Ovary (tissue), 10 donors: ENCODE measurements at places on chromosomes 11 and 22. TPM values are rescaled to one million over a fixed set of nuclear protein-coding genes. Genes with fewer than 3 reads are reported as not detected.

DNA sequence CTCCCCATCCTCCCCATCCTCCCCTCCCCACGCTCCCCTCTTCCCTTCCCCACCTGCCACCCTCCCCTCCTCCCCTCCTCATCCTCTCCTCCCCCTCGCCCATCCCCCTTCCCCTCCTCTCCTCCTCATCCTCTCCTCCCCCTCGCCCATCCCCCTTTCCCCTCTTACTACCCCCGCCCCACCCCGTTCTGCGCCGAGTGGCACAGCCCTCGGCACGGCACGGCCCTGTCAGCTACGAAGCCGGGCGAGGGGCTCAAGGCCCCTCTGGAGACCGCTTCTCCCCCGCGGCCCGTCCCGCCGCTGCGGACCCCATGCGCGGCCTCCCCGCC, 449.9 kb downstream of the OPCML start:
- no peak for DNase-seq

GRCh38 chr11:93432247-93432646, 101.7 kb downstream of the DEUP1 start:
- DNase-seq, result no peak

GRCh38 chr11:14237444-14237961, 121.5 kb downstream of the RRAS2 start:
- no peak for DNase-seq

PIWIL4 gene
- 4.6 TPM for polyA plus RNA-seq

DNA sequence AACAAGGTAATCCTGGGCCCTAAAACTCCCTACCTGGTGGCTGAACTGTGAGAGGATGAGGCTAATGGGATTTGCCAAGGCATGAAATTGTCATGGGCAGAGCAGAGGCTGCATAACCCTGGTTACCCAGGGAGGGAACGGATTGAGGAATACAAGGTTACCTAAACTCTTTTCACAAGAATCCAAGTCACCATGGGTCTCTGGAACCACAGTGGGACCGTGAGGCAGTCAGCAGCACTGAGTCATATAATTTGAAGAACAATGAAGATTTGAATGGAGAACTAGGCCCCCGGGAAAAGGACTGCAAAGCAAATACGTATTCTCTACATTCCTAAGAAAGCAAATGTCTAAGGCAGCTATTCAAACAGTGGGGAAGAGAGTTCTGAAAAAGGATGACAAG, 19.8 kb downstream of the CAT start:
- DNase-seq, result no peak

- no peak for DNase-seq
Observed at GRCh38 chr11:12175694-12176241, 65.4 kb downstream of the MICAL2 start.

- DNase-seq, result peak; percentile 66
Observed at GRCh38 chr22:36328635-36329253, 59.0 kb downstream of the MYH9 start.

SCGB1D4 gene
- not detected for polyA plus RNA-seq

MICAL2 gene
- polyA plus RNA-seq, result 10.7 TPM

- no peak for DNase-seq
Observed at GRCh38 chr22:39661842-39662685, 91.5 kb downstream of the CACNA1I start.

- DNase-seq, result no peak
Observed at GRCh38 chr22:24391836-24392217, 35.6 kb upstream of the ADORA2A start.

DNA sequence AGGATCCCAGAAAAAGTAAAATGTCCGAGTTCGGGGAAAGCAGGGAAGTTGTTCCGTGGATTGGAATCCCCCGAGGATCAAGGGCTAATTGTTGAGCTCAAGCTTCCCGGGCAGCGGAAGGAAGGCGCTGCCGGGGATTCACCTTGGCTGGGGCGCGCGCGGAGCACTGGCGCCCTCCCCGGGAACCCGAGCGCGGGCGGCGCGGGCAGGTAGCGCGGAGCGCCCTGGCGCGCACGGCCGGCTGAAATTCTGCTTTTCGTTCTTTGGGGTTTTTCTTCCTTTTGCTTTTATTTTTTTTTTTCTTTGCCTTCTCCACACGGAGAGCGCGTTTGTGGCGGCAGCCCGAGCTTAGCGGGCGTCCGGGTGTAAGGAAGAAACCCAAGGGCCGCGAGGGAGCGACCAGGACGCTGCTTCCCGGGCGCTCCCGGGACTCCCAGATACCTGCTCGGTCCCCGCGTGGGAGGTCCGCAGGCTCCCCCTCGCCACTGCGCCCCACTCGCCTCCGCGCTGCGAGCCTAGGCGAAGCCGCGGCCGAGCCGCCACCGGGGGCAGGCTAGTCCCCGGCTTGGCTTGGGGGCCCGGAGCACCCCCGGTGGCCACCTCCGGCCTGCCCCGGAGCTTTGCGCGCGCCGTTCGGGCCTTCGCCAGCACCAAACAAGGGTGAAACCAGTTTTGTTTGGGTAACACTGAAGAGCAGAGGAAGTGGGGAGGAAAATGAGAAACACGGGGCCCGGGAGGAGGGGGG, 4.8 kb upstream of the IGF2 start:
- no peak for DNase-seq

GRCh38 chr22:27636716-27637508, 164.6 kb downstream of the MN1 start:
- DNase-seq, result no peak

DNA sequence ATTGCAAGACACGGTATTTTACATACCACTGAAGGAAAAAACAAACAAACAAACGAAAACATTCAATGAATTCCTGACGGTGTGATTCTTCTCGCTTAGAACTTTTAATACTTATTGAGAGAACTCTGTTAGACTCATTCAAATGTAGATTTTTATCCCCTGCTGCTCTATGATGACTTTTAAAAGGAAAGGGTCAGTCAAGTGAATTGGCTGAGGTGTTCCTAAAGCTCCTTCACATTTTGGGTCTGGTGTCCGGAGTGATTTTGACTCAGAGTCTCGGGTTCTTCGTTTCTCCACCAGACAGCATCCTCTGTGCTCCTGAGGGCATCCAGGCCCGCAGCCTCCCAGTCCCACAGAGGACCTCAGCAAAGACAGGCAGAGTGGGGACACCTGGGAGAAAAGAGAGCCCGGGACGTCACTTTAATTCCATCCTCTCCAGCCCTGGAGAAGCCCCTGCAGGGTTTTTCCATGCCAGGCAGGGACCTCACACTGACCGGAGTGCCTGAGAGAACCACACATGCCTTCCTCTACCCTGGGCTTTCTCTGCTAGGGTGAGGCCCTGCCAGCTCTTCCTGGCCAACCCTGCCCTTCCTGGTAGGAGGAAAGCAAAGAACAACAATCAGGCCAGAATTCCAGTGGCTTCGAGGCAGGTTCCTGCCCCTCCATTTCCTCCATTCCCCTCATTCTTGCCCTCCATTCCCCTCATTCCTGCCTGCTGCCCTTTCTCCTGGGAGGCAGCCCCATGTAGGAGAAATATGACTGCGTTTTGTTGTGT, 1.4 kb upstream of the CSF2RB start:
- DNase-seq, result no peak

DNA sequence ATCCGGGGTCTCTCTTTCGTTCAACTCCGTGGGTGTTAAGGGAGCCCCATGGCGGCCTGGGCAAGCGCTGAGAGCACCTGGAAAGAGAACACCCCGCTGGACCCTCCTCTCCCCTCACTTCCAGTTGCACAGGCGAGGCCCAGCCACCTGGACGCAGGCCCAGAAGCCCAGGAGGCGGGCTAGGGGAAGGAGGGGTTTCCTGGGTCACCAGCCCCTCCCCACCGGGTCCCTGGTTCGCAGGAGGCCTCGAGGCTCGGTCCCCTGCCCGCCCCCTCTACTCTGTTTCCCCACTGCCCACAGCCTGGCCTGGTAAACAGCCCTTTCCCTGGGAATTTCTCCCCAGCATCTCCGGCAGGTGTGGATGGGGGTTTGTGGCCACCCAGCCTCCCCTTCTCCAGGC, 8.5 kb upstream of the NFAM1 start:
- DNase-seq, result no peak

DNA sequence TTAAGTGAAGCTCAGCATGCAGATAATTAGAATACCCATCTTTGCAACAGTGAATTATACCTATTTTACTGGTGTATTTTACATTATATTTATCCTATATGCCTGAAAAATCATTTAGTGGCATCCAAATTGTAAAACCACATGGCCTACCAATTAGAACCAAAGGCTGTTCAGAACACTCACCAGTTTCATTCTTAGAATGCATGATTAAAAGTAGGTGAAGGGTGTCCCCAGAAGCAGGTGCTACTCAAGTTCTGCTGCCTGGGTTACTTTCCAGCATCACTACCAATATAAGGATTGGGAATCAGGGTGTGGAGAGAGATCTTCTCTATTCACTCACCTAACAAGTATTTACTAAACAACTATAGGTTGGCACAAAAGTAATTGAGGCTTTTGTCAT, 103.3 kb downstream of the SGSM3 start:
- DNase-seq, result no peak
